T follicular helper cell (primary cell): ENCODE measurements at places on chromosomes 6 and 20.

DNA sequence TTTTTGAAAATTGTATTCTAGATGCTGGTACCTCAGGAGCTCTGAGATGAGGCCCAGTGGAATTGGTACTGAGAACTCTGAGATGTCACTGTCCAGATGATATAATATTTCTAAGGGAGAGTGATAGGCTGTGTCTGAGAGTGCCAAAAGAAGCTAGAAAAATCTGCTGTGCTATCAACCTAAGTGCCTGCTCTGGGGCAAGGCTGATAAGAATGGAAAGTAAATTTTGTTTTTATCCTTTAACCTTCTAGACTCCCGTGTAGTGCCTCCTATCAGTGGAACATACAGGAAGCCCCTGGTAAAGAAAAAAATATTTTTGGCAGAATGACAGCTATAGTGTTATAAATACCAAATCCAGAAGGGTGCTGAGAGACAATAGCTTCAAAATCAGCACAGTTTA, 348.2 kb downstream of the TFAP2B start:
- no peak for DNase-seq

DNA sequence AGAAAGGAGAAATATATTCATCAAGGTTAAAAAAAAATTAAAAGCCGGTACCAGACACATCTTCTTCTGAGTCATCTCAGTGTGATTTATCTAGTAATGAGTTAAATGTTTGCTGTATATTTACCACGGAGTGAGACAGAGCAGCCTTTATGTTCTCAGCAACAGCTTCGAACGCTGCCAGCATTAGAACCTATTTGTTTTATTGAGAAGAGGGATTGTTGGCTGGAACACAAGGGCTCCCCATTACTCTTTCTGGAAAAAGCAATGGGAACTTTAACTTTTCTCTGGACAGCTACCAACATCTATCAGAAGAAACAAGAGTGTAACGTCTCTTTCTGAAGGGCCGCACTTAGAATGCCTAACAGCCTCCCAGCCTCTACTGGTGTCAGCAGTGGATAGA, 105.3 kb upstream of the TAB2 start:
- DNase-seq = no peak

DNA sequence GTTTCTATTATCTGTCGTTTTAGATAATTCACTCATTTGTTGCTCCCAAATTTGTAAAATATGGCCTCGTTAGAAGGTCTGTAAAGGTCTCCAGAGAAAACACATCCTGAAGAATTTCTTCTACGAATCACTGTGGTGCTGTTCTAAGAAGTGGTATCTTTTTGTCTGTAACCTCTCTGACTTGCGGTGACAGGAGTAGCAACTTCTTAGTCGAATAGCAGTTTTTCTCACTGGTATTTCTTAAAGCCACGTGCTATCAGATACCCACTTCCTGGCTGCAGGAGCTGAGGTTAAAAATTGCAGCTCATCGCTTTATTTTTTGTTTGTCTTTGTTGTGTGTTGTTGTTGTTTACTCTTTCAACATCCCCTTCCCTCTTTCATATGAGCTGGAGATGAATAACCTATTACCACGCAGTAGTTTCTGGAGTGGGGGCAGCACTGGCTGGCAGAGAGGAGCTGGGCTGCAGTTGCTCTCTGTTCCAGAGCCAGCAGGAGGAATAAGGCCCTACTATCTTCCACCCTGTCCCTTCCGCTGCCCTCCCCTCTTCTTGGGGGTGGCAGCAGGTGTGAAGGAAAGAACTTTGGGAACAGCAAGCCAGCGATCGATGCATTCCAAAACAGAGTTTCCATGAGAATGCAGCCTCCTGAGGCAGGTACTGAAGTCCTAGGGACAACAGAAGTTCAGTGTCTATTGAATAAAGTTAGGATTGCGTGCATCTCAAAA, 64.7 kb downstream of the C6orf118 start:
- DNase-seq = no peak

GRCh38 chr6:39223061-39223460, 6.2 kb downstream of the KCNK5 start:
- no peak for DNase-seq

DNA sequence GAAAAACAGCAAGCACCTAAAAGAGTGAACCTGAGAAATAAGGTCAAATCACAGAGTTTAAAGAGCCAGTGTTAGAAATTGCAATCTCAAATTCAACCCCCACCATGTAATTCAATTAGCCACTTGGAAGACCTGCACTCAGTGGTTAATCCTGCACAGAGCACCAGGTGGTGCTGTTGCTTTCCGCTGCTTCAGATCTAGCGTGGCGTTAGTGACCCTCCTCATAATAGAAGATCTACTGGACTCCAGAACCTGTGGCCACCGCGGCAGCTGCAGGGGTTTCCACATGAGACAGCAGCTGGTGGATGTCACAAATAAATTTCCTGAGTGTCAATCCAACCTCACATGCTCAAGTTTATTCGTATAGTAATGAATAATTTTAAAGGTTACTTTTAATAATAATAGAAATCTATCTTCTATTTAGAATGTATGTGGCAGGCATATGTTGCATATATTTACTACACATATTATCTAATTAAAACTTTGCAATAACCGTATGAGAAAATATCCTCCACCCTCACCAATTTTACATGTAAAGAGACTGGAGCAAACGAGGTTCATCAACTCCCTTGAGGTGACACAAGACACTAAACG, 84.4 kb downstream of the SYNE1 start:
- no peak for DNase-seq

DNA sequence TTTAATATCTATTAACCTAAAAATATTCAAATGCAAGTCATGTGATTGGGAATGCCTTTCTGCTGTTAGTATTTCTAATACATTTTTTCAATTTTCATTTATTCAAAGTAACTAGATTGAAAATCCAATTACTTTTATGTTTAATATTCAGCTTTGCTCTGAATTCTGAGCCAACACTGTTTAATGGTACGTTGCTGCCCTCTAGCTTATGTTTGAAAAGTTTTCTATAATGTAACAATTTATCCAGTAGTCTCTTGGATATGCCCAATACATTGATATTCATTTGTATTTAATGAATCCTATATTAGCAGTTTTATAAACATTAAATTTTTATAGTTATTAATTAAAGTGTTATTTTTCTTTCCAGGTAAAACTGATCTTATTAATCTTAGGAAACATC, 47.4 kb downstream of the LGSN start:
- no peak for DNase-seq

- no peak for DNase-seq
Observed at GRCh38 chr20:1087311-1087905, 31.0 kb upstream of the PSMF1 start.

GRCh38 chr6:106470316-106470715, 109.8 kb downstream of the CRYBG1 start:
- DNase-seq = no peak

DNA sequence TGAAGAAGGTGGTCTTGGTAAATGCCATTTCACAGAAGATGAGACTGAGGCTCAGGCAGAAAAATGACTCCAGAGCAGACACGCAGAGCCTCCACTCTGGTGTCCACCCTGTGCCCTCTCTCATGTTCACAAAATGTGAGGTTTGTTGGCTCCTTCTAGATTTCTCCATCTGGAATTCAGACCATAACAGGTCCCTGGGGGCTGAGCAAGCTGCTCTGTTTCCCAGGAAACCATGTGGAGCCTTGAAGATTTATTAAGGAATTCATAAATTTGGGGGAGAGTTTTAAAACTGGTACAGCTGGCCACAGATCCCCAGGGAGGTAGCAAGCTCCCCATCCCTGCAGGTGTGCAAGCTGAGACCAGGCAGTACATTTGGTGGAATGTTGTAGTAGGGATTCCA, 38.8 kb upstream of the SIRPA start:
- no peak for DNase-seq

- DNase-seq = no peak
Observed at GRCh38 chr6:119626884-119627619, 277.5 kb upstream of the MAN1A1 start.

- no peak for DNase-seq
Observed at GRCh38 chr6:30349421-30350177, 4.6 kb downstream of the RPP21 start.
